Fibroblast of the aortic adventitia (primary cell): ENCODE measurements at places on chromosomes 7 and 10. TPM values are rescaled to one million over a fixed set of nuclear protein-coding genes. Genes with fewer than 3 reads are reported as not detected.

DNA sequence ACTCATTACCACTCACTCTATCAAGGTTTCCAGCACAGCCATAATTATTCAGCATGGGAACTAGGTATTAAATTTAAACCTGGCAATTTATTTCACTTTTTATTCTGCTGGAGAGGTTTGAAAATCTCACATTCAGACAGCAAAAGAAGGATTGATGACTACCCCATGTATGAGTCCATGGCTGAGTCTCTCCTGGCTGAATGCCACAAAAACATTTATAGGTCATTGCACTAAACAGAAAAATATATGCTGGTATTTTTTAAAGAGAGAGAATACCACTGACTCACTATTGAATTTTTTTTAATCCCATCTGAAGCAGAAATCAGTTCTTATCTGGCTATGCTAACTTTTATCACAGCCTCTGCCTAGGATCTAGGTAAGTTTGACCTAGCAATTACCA lies 336.3 kb downstream of the PPP1R3A start:
- DNase-seq: no peak

The ACSM6 gene
- total RNA-seq: not detected in 2 replicates

DNA sequence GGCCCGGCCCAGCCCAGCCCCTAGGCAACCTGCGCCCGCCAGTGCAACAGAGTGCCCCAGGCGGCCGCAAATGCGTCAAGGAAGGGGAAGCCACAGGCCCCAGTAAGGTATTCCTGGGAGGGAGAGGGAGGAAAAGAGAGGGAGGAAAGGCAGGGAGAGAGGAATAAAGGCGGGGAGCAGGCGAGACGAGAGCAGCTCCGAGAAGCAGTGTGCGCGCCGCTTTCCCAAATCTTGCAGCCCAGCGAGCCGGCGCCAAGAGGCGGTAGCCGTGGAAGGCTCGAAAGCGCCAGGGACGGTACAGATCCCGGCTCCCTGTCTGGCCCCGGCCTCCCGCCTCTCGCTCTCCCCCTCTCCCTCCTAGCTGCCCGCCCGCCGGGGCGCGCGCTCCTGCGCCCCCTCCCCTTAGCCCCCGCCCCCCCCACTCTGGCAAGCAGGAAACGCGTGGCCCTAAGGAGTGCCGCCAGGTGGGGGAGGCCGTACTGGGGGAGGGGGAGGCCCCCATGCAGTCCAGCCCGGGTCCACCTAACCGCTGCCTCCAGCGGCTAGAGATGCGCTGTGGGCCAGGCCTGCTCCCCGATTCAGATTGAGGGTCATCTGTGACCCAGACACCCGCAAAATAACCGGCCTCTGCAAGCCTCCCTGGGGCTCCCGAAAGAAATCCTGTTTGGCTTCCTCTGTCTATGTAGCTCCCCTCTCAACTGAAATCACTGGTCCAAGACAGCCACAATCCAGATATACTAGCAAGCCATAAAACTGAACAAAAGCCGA lies 4.3 kb downstream of the HOXA10 start:
- DNase-seq: no peak

- no peak for DNase-seq
Observed at GRCh38 chr7:128017460-128017859, 13.8 kb downstream of the LRRC4 start.

DNA sequence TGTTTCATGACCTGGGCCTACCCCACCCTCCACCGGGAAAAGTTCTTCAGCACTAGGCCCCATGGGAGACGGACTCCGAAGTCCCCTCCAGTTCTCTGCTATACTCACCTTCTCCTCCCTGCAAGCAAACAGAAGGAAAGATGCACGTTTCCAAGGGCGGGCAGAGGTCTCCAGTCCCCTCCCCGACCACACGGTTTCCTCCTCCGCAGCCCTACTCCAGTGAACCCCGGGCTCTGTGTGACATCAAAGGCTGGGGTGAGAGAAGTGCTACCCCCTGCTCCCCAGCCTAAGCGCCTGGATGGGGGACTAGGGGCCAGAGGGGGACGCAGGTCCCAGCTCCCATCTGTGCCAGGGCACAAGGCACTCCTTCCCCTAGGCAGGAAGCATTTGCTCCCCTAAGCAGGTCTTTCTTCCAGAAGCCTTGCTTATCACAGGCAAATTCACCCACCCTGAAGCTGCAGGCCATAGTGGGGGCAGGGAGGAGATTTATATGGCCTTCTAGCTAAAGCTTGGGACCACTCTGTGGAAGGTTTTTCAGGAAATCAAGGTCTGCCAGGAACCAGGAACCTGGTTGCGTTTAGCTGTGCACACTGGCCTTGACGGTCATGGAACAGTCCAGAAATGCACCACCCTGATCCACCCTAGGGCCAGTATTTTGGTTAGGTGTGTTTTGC lies 52.8 kb downstream of the ASB13 start:
- DNase-seq: no peak

GRCh38 chr10:133608855-133609254 lies 17.7 kb downstream of the FRG2B start:
- DNase-seq: no peak

The RADIL gene
- 0.25 and 1.4 TPM in 2 replicates for total RNA-seq

The CUZD1 gene
- total RNA-seq: 0.72 and 1.4 TPM in 2 replicates

- peak; percentile 10 for DNase-seq
Observed at GRCh38 chr10:125795128-125795527, 19.5 kb upstream of the MMP21 start.

The ZNF487 gene
- 6.1 and 36.5 TPM in 2 replicates for total RNA-seq
